Cerebellar cortex (tissue), 1 donor: ENCODE measurements at places on chromosomes 1 and 21.

- DNase-seq, result peak; percentile 3
Observed at GRCh38 chr1:74637296-74637695, 36.3 kb downstream of the ERICH3 start.

DNA sequence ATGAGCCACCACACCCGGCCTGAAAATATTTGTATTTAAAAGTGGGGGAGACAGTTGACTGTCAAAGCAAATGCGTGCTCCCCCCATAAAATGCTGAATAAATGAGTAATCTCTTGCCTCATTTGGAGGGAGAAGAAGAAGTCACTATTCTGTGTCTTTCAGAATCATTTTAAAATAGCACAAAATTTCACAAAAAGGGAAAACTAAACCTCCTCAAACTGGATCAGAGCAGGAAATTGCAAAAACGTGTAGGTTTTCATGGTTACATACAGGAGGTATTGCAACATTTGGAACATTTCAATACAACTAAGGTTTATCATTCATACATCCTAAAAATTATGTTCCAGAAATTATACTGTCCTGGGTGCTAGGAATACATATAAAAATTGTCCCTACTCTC, 13.6 kb downstream of the MTF1 start:
- DNase-seq, result no peak

- no peak for DNase-seq
Observed at GRCh38 chr1:87369736-87370478, 41.2 kb downstream of the LMO4 start.

DNA sequence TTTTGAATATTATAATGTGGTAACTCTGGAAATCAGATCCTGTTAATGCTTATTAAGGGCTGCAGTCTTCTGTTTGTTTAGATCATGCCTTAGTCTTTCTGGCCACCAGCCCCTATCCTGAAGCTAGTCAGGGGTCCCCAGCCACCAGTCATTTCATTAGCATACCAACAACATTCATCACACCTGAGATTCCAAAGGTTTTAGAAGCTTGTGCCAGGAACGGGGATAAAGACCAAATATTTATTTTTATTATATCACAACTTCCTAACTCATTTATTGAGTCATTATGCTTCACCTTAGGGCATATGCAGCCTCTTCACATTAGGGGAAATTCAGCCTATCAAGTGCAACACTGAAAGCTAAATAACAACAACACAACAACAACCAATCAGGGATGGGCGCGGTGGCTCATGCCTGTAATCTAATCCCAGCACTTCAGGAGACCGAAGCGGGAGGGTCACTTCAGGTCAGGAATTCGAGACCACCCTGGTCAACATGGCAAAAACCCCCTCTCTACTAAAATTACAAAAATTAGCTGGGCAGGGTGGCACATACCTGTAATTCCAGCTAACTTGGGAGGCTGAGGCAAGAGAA, 2.9 kb upstream of the PSEN2 start:
- DNase-seq, result no peak

- no peak for DNase-seq
Observed at GRCh38 chr21:31413698-31414097, 69.6 kb upstream of the TIAM1 start.

- DNase-seq, result peak; percentile 80
Observed at GRCh38 chr21:37862536-37862935, 53.7 kb downstream of the KCNJ6 start.

GRCh38 chr1:24963099-24963872, 33.2 kb upstream of the RUNX3 start:
- no peak for DNase-seq

DNA sequence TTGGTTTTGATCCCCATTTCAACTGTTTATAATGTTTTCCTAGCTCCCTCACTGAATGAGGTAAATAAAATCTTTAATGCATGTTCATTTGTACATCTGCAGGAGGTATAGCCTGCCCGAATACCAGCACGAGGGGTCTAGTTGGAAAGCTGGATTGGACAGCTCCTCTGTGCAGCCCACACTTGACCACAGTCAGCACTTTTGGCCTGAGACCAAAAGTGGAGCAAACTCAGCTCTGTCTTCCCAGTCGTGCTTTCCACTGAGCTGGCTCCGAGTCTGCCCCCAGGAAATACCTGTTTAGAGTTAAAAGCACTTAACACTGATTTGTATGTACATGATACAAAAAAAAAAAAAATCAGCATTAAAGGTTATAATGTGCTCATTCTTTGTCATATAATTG, 224.4 kb downstream of the DSCAM start:
- DNase-seq, result no peak

DNA sequence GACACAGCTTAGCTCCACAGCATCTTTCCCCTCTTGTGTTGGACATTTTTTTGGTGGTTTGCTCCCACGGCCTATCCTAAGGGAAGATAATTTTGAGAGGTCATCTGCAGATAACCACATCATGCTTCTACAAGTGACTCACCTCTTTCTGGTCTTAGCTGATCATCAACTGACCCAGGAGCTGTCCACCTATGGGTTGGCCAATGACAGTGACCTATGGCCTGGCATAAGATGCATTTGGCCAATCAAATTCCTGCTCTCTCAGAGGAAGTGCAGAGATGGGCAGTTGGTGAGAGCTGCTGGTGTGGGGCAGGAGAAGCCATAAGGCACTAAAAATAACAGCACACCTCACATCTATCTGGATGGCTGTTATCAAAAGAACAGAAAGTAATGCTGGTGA, 100.0 kb upstream of the CLDN14 start:
- no peak for DNase-seq

- no peak for DNase-seq
Observed at GRCh38 chr1:79652426-79652825, 645.9 kb upstream of the ADGRL4 start.

GRCh38 chr1:145918992-145919939, 749 bp upstream of the PEX11B start:
- DNase-seq, result peak; percentile 76

DNA sequence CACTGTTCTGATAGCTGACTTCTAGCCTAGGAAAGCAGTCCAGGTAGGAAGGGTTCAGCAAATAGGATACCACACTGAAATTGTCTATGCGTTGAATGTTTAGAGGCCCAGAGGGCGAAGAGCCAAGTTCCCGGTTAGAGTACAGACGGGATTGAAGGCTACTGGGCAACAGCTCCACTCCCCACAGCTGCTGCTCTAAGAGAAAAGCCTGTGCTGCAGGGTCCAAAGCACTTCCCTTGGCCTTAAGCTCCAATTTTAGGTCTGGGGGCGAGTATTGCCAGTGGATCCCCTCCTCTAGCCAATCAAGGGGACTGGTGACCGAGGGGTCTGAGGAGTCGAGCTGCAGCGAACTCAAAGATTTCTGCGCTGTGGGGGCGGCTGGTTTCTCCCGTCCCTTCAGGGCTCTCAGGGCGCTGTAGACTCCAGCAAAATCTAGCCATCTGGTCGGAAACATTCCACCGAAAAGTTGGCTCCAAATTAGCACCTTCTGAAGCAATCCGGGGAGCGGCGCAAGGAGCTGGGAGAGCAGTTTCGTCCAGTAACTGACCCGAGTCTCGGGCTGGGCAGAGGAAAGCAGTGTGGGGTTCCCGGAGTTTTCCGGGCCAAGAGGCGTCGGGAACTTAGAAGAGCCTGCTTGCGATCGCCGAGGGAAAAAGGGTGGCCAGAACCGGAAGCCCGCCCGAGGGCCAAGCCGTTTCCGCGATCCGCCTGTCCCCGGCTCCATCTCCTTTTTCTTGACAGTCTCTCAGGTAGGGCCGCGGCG, 748 bp downstream of the PPP1R15B start:
- DNase-seq, result peak; percentile 51

- no peak for DNase-seq
Observed at GRCh38 chr1:2251786-2252185, 23.7 kb downstream of the SKI start.

DNA sequence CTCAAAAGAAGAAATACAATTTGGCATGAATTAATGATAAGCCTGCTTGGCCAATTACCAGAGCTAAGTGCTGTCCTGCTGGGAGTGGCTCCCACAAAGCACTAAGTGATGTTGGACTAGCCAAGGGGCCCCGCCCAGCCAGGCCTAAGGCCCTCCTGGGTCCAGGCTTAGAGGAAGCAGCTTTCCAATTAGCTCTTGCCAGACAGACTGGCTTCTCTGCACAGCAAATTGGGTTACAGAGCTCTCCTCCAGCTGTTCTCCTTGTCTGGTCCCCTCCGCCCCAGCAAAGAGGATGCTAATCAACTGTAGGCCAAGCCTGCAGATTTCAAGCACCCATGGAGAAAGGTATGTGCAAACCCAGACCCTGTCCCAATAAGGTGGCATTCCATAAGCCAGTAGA, 151.9 kb downstream of the DMRTA2 start:
- no peak for DNase-seq

DNA sequence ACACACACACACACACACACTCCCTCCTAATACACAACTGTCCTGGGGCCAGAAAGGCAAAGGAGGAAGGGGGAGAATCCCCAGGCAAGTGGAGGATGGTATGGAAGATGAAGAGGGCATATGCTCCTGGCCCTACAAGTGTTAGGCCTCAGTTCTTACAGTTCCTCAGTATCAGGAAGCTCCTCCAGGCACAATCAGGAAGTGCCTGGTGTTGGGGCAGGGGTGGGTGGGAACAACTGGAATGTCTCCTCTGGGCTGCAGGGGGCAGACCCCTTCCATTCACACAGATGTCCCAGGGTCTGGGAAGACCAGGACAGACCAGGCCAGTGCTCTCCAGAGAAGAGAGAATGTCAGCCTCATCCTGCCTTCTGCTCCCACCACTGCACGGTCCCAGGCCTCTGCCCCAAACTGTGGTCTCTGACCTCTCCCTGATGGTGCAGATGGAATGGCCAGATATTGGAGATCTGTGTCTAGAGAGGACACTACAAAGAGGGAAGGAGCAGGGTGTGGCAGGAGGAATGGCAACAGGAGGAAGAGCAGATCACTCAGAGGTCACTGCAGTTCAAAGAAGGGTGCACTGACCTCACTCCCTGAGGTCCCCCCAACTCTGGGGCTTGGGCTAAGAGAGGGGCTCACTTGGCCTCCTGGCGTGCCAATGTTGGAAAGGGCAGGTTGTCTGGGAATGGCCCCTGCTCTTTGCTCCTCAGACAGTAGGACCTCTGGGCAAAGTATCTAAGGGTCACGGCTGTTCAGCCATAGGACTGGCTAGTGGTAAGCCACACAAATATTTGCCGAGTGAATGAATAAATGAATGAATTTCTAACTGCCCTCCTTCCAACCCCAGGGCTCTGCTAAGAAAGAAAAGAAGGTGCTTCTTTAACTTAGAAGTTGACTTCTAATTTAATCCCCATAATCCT, 2.5 kb upstream of the DENND2D start:
- no peak for DNase-seq

- DNase-seq, result peak; percentile 27
Observed at GRCh38 chr1:52032785-52033131, 852 bp downstream of the KTI12 start.

GRCh38 chr1:103509250-103509649, 16.2 kb upstream of the RNPC3 start:
- DNase-seq, result no peak

DNA sequence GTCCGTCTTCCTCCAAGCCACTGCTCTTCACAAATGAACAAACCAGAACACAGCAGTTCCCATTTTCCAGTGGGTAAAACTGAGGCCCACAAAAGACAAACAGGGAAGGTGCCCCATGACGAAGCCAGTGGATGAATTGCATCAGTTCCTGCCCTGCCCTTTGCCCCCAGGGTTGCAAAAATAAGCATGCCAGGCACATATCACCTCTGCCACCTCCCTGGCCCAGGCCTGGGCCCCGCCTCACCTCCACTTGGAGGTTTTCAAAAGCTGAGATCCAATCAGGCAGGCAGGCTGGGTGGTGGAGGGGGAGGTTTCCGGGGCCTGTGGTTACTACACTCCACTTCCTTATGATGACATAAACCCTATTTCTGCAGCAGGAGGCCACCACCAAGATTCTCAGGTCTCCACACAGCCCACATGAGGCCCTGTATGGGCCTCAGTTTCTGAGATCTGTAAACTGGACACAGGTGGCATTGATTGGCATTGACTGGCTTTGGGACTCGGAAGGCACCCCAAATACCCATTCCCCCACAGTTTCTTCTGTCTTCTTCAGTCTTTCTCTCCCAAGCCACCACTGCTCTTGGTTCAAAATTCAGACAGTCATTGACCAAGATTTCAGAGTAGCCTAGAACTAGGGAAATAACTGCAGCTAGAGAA, 4.1 kb downstream of the KIF21B start:
- DNase-seq, result no peak

- DNase-seq, result no peak
Observed at GRCh38 chr1:58284225-58284510, 262.4 kb downstream of the OMA1 start.

GRCh38 chr1:93592551-93592949, 89.1 kb downstream of the BCAR3 start:
- DNase-seq, result no peak

- DNase-seq, result no peak
Observed at GRCh38 chr1:110430366-110430765, 20.6 kb upstream of the PROK1 start.

DNA sequence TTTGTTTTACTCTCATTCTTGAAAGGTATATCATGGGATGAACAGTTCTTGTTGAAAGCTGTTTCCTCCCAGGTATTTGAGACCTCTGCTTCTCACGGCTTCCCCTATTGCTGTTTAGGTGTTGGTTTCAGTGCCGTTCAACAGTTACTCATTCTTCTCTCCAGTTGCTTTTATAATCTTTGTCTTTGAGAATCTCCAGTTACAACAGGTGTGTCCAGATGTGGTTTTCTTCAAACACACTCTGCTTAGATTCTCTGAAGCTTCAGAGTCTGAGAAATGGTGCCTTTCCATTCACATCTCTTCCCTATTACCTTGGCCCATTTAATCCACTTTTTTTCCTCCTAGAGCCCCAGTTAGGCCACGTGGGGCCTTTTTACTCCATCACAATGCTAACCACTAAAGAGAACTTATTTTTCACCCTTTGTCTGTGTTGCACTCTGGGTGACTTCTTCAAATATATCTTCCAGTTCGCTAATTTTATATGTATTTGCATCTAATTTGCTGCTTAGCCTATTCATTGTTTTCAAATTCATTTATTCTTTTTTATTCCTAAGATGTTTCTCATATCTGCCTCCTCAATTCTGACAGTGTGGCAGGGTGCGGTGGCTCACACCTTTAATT, 46.7 kb upstream of the SLC19A1 start:
- DNase-seq, result no peak

- DNase-seq, result no peak
Observed at GRCh38 chr1:181115368-181115684, 26.8 kb downstream of the IER5 start.

DNA sequence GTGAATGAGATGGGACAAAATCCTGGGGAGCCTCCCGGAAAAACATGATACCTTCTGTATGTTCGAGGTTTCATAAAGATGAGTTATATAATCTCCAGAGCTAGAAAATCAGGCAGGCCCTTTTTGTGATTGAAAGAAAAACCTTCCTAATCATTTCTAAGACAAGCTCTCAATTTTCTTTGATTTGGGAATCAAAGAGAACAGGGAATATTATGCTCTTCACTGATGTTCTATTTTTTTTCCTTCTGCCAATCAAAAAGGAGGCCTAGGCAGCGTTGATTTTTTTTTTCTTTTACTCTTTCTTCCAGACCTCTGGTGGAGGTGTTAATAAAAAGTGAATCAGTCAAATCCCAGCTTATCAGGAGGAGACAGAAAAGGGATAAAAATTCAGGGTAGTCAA, 34.5 kb downstream of the DIRAS3 start:
- DNase-seq, result no peak

- DNase-seq, result no peak
Observed at GRCh38 chr1:4177425-4178150, 277.5 kb upstream of the C1orf174 start.
